ENCODE measurements at places on chromosomes 13 and 19.

DNA sequence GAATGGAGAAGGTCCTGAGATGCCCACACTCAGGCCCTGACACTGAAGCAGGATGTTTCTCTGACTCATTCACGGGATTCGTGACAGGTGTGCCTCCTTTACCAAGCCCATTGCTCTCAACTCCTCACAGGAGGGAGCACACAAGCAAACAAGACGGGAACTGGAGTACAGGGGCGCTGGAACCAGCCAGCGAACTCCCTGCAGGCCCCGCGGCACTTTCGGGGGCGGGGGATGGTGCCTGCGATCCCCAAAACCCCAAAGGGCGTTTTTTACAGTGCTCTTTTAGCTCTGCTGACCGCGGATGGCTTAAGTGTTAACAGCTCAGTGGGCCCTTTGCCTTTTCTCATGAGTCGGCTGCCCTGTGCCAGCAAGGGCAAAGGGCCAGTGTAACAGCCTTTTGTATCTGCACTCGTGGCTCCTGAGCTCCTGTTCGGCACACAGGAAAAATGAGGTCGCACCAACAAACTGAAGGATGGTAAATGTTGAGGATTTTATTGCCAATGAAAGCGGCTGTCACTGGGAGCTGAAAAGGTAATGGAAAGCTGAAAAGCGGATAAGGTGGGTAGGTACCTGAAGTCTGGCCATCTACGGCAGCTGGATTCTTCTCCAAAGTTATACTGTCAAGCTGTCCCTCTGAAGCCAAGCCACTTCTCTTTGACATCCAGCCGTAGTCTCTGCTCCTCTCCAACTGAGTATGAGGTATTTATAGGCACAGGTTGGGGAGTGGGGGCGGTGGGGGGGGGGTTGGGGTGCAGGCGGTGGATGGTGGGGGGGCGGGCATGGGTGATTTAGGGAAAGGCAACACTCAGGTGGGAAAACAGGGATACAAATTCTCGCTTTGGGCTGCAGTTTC, 65.0 kb upstream of the TRPC4 start:
- DNase-seq, result no peak

GRCh38 chr13:98111168-98112098, 31.5 kb upstream of the FARP1 start:
- no peak for DNase-seq

GRCh38 chr13:32147976-32148375, 116.4 kb downstream of the FRY start:
- DNase-seq, result no peak

- DNase-seq, result no peak
Measured at GRCh38 chr13:31001647-31002046, 69.2 kb downstream of the TEX26 start.

GRCh38 chr13:26983543-26984320, 187.9 kb downstream of the USP12 start:
- no peak for DNase-seq
